ENCODE measurements at places on chromosomes 3 and 15.

GRCh38 chr3:17489139-17489538, 253.3 kb downstream of the TBC1D5 start:
- DNase-seq: peak; percentile 77

GRCh38 chr3:13500133-13500885, 20.2 kb downstream of the HDAC11 start:
- DNase-seq: no peak

- DNase-seq: no peak
Observed at GRCh38 chr3:87810452-87811016, 248.3 kb downstream of the CGGBP1 start.

DNA sequence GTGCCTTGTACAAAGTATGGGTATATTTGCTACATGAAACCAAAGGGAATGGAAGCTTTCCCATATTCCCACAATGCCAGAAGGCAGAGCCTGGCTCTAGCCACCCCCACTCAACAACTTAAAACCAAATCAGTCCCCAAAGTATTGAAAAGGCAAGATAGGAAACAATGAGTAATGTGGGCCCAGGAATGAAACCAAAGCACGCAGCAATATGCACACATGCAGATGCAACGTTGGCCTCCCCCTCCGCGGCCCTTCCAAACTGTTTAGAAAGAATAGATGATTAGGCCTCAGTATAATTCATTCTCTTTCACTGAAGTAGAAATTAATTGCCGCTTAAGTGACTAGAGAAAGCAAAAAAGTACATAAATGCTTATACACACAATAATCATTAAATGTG, 59.1 kb downstream of the THRB start:
- no peak for DNase-seq

GRCh38 chr3:139304383-139304782, 39.4 kb upstream of the MRPS22 start:
- no peak for DNase-seq

GRCh38 chr3:72728958-72729467, 119.2 kb downstream of the SHQ1 start:
- DNase-seq: no peak

GRCh38 chr3:117219296-117219695, 509.7 kb downstream of the TUSC7 start:
- peak; percentile 8 for DNase-seq

GRCh38 chr3:195777975-195778374, 33.8 kb downstream of the MUC4 start:
- DNase-seq: no peak

GRCh38 chr3:72238010-72238691, 453.2 kb upstream of the PROK2 start:
- DNase-seq: no peak

GRCh38 chr3:39056151-39056550, 4.3 kb downstream of the WDR48 start:
- DNase-seq: no peak

DNA sequence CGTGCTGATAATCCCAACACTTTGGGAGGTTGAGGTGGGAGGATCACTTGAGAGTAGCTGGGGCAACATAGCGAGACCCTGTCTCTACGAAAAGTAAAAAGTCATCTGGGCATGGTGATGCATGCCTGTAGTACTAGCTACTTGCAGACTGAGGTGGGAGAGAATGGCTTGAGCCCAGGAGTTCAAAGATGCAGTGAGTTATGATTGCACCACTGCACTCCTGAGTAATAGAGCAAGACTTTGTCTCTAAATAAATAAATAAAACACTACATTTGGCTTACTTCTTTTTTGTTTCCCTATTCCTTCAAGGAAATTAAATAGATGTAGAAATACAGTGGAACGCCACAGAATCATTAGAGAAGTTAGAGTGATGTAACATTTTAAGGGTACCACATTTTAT, 20.1 kb upstream of the LDHAL6B start:
- DNase-seq: peak; percentile 91

DNA sequence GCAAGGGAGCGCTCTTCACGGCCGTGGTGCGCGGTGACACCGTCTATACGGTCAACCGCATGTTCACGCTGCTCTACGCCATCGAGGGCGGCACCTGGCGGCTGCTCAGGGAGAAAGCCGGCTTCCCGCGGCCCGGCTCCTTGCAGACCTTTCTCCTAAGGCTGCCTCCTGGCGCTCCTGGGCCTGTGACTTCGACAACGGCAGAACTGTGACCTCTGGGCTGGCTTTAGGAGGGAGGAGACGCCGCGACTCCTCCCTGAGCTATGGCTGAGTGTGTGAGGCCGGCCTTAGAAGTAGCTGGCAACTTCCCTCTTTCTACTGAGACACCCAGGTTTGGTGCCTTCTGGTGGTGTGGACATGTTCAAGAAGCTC, 1.4 kb downstream of the KBTBD13 start:
- DNase-seq: no peak

DNA sequence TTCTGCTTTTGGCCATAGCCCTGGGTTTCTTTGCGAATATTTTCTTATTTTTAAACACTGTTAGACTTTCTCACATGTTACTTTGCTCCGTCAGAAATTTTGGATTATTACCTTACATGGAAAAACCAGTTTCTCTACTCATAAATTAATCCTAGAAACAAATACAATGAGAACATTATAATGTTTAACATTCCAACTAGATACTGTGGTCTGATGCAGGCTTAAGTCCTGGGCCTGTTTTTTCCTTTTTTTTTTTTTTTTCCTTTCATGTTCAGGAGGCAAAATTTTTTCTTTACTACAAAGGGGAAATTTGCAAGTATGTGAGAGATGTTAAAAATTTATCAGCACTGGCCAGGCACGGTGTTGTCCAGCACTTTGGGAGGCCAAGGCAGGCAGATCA, 28.9 kb downstream of the POPDC2 start:
- peak; percentile 17 for DNase-seq

GRCh38 chr15:38707802-38708671, 143.4 kb upstream of the RASGRP1 start:
- peak; percentile 80 for DNase-seq

- no peak for DNase-seq
Observed at GRCh38 chr3:48518069-48518468, 14.1 kb upstream of the SHISA5 start.

Data from IMR-90 (cell line).